ENCODE measurements at places on chromosomes 2 and 18.
A peak's percentile ranks its signal among the peaks of the same experiment; 100 is the strongest.

GRCh38 chr18:63994783-63995399 lies 25.0 kb downstream of the SERPINB8 start:
- peak; percentile 34 for DNase-seq

GRCh38 chr2:142974288-142975024 lies 97.0 kb downstream of the KYNU start:
- DNase-seq: no peak

GRCh38 chr18:58993260-58993659 lies 128.6 kb downstream of the ZNF532 start:
- DNase-seq: no peak

- DNase-seq: no peak
These were observed 243.4 kb downstream of the ALPK2 start for GRCh38 chr18:58385472-58385871.

DNA sequence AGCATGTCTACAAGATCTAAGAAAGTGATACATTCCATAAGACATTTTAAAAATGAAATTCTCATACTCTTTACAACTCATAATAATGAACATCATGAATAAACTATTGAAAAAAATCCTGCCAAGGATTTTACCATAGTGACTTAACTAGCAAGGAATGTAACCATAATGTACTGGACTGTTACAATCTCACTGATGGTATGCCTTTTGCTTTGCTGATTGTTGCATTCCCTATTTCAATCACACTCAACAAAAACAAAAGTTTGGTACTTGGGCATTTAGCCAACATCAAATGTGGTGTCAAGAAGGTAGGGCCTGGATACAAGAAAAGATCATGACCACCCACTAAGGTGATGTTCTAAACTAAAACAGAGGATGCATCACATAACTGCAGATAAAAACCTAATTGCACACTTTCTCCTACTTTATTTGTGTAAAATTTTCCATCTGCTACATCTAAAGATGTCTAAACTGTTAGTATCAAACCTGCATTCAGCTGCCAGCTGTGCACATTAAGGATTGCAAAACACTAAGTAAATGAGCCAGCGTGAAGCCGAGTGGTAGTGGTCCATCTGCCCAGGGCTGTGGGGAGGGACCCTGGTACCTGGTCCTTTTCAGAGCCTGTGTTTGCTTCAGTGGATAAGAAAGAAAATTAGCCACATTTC lies 564.4 kb downstream of the ZEB2 start:
- no peak for DNase-seq

DNA sequence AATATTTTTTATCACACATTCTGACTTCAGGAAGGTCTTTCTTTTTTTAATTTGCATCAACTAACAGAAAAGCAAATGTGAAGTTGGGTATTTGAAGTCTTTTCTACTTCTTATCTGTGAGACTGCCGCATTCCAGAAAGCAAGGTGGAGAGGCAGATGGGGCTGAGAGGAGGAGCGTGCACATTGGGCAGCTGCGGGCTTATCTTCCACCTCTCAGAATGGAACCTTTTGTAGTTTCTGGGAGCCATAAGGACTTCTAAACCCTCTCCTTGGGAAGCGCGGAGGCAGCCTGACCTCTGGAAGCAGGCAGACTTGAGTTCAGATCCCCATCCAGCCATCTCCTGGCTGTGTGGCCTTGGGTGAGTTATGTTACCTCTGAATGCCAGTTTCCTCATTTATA lies 3.9 kb downstream of the MAPRE3 start:
- no peak for DNase-seq

- no peak for DNase-seq
These were observed 8.2 kb downstream of the BCL2 start for GRCh38 chr18:63311118-63312018.

GRCh38 chr2:133561045-133561852 lies 7.0 kb downstream of the NCKAP5 start:
- DNase-seq: no peak

DNA sequence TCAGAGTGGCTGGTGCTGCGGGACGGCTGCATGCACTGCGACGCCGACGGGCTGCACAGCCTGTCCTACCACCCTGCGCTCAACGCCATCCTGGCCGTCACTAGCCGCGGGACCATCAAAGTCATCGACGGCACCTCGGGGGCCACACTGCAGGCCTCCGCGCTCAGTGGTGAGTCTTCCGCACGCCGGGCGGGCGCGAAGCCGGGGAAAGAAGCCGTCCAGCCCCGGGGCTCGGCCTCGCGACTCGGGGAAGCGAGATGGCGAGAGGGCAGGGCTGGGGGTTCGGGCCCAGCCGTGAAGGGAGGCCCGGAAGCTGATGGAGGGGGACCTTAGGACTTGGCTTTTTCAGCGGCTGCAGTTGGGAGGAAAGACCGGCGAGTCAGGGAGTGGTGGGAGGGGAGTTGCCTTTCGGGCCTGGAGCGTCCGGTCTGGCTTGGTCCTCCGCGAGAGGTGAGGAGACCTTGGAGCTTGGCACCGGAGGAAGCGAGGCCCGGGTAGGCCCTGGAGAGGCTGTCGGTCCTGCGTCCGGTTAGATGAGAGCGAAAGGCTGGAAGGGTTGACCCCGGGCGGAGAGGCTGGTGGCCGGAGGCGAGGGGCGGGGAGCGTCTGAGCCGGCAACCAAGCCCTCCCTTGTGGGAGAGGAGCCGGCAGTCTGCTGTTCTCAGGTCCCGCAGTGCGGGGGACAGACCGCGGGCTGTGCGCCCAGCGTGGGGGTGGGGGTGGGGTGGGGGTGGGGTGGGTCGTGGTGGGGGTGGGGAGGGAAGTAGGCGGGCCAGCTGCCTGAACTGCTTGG lies 691 bp downstream of the BIRC6 start:
- DNase-seq: peak; percentile 67

- no peak for DNase-seq
These were observed 113.5 kb downstream of the ESCO1 start for GRCh38 chr18:21486905-21487437.

DNA sequence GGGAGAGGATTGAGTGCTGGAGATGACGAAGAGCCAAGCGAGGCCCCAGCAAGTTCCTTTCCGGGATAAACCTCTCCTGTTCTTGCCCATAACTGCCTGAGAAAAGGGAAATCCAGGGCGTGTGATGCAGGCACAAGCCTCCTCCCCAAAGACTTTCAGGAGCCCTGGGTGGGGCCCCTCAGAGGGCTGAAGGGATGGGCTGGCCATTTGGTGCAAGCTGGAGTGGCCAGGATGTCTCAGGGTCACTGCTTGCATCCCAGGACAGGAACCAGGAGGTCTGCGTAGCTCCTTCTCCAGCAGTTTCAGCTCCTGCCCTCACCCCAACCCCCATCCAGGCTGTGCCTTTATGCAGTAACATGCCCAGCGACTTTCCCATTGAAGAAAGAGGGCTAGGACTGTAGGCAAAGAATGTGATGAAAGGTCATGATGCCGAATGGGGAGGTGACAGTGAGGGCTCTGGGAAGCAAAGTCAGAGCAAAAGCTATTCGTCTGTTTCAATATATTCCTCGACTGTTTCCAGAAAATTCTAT lies 80.2 kb downstream of the PXDN start:
- DNase-seq: no peak

DNA sequence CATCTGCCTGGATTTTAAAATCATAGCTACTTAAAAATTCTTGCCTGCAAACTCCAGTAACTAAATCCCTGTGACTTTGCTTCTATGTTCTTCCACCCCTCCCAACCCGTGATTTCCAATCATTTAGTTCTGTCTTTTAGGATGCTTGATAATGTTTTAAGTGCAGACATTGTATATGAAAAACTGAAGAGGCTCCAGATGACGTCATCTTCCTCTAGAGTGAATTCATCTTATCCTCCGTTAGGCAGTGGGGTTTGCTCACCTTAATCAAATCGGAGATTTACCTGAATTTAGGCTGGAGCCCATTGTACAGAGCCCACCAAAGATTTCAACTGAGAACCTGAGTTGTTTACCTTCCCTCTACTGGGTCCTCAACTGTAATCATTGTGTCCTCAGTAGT lies 10.9 kb downstream of the FBXO48 start:
- no peak for DNase-seq

GRCh38 chr2:157839162-157839801 lies 36.8 kb downstream of the ACVR1 start:
- no peak for DNase-seq

- DNase-seq: no peak
These were observed 41.0 kb upstream of the TAF4B start for GRCh38 chr18:26185267-26185666.

- no peak for DNase-seq
These were observed 99.0 kb downstream of the MGAT5 start for GRCh38 chr2:134352844-134353243.

DNA sequence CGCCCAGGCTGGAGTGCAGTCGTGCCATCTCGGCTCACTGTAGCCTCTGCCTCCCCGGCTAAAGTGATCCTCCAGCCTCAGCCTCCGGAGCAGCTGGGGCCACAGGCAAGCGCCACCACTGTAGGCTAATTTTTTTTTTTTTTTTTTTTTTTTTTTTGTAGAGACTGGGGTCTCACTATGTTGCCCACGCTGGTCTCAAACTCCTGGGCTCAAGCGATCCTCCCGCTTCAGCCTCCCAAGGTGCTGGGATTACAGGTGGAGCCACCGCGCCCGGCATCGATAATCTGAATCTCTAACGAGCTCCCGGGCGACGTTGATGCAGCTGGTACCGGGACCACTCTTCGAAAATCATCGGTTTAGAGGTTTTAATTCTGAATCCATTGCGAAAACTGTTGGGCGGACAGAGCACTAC lies 520 bp upstream of the CYP20A1 start:
- DNase-seq: no peak

- no peak for DNase-seq
These were observed 129.8 kb upstream of the ALKAL2 start for GRCh38 chr2:417662-418061.

- DNase-seq: no peak
These were observed 147.1 kb downstream of the SH3BP4 start for GRCh38 chr2:235098736-235099494.

GRCh38 chr18:76412010-76412817 lies 82.8 kb downstream of the ZNF516 start:
- DNase-seq: no peak

- DNase-seq: no peak
These were observed 115.5 kb upstream of the ATP8B1 start for GRCh38 chr18:57918601-57919000.

DNA sequence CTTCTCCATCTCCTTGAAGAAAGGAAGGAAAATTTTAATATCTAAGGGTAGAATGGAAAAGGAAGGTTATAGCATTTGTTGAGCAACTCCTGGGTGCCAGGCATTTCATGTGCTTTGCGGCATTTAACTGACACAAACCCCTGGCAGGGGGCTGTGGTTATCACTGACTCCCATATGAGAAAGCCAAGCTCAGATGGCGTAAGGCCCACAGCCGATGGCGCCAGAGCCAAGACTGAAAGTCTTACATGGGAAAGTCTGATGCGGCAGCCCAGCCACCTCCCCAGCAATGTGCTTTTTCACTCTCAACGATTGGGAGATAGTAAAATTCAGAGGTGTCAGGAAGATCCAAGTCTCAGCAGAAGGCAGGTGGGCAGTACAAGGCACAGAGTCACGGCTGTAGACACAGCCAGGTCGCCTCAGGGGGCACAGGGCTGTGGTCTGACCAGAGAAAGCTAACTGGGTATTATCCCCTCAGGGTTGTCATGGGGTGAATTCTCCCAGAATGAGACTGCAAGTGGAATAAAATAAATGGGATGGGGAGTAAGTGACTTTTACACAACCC lies 324.2 kb upstream of the NCKAP5 start:
- DNase-seq: no peak
